ENCODE measurements at places on chromosomes 6 and 20.

DNA sequence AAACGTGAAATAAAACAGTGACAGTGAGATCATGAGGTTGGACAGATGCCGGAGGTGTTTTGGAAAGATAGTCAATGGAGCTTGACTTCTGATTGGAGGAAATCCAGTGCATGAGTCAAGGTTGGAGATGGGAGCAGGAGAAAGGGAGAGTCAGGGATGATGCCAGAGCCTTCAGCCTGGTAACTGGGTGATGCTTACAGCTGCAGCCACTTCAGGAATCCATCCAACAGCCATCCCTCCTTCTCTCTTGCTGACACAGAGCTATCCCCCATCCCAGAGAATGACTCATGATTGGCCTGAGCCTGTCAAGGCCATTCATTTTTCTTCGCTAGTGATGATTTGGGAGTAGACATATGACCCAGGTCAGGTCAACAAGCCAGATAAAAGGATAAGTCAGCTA lies 112.8 kb downstream of the SAMD5 start:
- DNase-seq, result no peak

DNA sequence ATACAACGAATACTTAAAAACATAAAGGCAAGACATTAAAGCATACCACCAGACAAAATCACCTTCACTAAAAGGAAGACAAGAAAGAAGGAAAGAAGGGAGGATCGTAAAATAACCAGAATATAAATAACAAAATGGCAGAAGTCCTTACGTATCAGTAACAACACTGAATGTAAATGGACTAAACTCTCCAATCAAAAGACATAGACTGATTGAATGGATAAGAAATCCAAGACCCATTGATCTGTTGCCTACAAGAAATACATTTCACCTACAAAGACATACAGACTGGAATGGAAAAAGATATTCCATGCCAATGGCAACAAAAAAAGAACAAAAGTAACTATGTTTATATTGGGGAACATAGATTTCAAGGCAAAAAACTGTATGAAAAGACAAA lies 74.1 kb downstream of the LMBRD1 start:
- DNase-seq, result no peak

DNA sequence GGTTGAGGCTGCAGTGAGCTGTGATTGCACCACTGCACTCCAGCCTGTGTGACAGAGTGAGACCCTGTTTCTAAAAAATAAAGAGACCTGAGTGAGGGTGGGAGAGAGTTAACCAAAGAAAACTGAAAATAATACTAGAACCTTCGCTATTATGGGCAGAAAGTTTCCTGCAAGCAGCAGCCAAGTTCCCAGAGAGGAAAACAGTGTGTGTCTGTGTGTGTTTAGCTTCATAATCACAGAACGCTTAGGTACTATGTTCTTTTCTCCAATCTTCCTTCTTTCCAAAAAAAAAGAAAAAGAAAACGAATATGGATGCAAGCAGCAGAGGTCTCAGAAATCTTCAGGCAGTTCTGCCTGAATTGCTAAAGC lies 170.0 kb downstream of the LY86 start:
- no peak for DNase-seq

DNA sequence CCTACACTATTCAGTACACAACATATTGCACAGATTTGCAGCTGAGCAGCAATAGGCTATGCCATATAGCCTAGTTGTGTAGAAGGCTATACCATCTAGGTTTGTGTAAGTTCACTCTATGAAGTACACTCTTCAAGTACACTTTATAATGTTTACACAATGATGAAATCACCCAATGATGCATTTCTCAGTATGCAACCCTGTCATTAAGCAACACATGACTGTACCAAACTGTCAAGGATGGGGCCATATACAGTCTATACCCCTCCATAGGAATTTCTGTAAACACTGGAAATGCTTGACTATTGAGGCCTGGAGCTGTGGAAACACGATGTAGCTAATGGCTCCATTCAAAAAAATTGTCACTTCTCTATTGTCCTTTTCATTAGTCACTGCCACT lies 535.4 kb downstream of the EPM2A start:
- DNase-seq, result no peak

DNA sequence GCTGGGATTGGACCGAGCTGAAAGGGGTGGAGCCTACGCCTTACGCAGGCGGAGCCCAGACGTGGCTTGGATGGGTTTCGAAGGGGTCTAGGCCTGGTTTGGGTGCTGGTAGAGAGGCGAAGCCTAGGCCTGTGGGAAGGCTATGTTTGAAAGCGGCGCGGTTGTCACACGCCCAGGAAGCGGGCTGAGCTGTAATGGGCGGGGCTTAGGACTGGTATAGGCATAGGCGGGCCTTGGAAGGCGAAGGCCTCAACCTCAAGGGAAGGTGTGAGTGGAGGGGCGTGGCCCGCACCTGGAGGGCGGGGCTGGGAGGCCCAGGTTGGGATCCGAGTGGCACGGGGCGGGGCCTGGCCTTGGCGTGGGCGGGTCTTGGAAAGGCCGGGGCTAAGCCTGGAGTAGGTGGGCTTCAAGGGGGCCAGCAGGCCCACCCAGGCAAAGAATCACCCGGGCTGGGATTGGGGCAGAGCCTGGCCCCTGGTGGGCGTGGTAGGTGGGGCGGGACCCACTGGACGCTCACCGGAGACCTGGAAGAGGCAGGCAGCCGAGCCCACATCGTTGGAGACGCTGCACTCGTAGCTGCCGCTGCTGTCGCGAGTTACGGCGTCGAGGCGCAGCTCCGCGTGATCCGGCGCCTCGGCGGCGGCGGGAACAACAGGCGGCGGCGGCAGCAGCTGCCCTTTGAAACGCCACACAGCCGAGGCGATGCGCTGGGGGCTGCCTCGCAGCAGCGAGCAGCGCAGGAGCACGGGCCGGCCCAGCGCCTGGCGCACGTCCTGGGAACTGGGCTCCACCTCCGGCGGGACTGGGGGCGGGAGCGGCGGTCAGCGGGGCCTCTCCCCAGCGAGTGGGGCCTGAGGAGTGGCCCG lies 49.0 kb downstream of the MDGA1 start:
- DNase-seq, result peak; percentile 47

DNA sequence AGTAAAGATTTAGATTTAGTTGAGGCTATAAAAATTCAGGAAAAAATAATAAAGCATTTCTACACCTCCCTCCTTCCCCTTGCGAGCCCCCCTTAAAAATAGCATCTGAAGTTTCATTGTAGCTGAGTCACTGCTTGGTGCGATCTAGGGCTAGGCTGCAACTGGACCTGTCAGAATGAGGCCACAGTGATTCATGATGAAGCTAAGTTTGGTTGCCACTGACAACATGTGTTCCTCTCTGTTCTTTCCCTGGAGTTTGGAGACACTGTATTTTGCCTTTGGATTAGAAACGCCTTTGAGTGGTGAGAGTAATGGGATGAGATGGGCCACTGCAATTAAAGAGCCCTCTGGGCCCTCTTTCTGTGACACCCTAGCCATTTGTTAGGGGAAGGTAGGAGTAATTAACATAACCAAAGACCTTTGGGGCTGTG lies 334.1 kb downstream of the NRN1 start:
- peak; percentile 38 for DNase-seq

DNA sequence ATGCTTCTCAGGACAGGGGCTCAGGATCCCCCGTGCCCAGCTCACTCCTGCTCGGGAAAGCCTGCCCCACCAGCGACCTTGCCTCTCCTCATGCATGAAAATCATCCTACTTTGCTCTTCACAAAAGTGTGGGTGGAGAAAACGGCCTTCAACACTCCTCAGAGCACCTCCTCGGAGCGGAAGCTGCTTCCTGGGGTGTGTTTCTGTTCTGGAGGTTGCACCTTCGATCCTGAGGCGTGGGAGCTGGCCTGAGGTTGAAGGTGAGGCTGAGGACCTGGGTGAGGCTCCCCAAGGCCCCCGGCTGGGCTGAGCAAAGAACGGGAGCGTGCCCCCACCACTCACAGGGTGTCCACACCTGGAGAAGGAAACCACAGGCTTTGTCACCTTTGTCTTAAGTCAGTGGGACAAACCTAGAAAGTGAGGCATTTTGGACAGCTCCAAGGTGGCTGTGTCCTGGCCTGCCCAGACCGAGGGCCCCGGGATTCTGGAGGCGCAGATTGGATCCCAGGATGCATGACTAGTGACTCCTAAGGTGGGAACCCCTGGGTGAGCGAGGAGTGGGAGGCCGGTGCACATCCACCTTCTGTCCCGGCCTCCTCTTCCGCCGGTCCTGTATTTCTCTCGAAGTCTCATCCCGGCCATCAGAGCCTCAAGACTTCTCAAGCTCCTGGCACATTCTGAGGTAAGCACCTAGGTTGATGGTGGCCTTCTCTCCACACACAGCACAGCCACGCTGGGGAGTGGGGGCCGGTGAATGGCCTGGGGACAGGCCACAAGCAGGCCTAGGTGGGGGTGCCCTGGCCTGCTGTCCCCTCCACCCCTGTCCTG lies 104.7 kb downstream of the TMEM242 start:
- no peak for DNase-seq

DNA sequence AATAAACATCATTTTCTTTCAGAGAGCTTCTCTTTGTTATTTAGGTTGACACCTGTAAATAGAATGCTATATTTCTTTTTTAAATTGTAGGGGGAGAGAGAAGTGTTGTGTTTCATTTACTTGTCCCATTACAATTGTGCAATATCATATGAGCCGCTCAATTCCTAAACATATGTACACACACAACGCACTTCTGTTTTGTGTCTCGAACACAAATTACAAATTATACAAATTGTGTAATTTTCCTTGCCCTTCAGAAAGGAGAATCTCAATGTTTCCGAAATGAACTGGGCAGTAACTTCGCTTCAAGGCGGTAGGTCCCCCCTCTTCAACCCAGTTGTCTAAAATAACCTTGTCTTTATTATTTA lies 2.6 kb upstream of the ABT1 start:
- no peak for DNase-seq

DNA sequence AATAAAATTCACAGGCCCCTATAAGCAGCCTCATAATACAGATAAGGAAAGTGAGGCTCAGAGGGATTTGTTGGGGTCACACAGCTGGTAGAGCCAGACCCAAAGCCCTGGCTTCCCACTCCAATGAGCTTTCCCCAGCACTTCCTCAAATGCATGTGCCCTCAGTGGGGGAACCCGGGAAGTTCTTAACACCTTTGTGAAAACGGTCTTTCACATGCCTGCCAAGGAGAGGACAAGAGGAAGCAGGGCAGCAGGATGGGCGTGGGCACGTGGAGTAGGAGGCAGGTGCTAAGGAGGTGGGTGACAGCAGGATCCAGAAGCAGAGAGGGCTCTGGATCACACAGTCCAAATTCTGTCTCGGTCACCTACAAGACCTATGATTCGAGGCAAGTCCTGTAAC lies 598 bp downstream of the PI16 start:
- no peak for DNase-seq

GRCh38 chr6:117487821-117488220 lies 5.3 kb downstream of the DCBLD1 start:
- DNase-seq, result no peak

DNA sequence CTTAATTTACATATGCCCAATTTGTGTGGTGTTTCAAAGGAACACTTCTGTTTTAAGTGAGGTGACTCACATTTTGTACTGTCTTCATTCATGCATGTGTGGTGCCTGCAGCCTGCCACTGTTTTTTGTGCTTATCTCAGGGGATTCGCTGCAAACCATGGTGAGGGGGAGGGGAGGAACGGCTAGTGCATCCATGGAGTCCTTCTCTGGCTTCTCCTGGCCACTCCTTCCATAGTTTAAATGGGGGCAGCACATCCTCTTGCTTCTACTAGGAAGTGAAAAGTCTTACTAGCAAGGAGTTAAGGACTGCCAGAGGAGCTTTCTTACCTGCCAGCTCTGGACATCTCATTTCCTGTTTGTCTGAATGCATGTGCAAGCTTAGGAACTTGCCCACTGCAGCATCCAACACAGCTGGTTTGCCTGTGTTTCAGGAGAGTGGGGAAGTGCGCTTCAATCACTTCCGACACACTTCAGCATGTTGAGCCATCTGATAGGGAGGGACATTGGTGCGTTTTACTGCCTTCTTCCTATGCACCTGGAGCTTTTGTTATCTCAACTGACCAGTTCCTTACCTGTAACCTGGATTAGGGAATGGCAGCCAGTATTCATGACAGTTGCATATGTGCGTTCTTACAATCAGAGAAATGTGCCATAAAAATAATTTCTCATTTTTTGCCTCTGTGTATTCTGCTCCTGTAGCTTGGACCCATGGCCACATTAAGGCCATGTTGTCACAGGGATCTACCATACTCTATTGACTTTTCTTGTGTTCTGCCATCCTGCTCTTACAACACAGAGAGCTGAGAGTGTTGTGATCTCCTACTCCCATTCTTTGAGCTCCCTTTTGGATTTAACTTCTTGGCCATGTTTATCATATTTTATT lies 211.3 kb downstream of the ARID1B start:
- DNase-seq, result no peak

GRCh38 chr6:125201961-125202729 lies 48.6 kb downstream of the TPD52L1 start:
- no peak for DNase-seq

DNA sequence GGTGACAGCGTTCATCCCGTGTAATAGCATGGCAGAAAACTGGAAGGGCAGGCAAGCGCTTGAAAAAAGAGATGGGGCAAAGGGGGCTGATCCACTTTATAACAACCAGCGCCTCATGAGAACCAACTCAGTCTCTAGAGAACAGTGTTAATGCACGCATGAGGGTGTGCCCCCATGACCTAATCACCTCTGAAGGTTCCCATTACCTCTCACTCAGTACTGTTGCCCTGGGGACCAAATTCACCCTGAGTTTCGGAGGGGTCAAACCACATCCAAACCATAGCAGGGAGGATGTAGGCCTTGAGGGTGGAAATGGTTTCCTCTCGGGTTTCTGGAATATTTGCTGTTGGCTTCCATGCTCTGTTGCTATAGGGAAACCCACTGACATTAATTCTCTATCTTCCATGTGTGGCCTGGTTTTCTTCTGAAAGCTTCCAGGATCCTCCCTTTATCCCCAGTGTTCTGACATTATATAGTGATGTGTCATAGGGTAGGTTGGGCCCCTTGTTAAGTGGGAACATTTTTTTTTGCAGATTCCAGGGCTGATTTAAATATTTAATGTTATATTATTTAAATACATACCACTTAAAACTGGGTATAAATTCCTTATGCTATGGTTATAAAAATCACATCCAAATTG lies 65.2 kb downstream of the PPP1R14C start:
- DNase-seq, result no peak

DNA sequence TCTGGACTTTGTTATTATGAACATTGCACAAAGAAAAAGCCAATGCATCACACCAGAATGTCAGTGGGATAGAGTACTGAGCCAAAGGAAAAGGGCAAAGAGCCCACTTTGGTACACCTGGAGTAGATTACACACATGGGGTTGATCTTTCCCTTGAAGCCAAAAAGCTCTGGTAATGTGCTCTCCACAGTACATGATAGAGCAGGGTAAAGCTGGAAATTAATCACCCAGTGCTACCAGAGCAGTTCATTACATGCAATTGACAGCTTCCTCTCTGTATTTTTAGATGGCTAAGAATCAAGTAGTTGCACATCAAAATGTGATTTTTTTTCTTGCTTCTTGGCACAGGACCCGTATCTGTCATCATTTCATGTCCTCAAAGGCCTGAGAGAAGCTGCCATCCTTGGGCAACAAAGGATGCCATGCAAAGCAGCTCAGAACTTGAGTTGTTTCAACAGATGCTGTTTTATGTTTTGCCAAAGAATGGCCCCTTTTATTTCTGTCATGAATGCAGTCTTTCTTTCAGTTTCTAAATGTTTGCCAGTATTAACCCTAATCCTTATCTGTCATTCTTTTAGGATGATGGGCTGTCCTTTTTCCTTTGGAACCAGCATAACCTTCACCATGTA lies 88.1 kb downstream of the HDGFL1 start:
- no peak for DNase-seq
